ENCODE measurements at places on chromosomes 16 and 17. TPM values are rescaled to one million over a fixed set of nuclear protein-coding genes. Genes with fewer than 3 reads are reported as not detected.
A peak's percentile ranks its signal among the peaks of the same experiment; 100 is the strongest.

GRCh38 chr17:43745541-43745940, 13.1 kb downstream of the SOST start:
- no peak for DNase-seq

DNA sequence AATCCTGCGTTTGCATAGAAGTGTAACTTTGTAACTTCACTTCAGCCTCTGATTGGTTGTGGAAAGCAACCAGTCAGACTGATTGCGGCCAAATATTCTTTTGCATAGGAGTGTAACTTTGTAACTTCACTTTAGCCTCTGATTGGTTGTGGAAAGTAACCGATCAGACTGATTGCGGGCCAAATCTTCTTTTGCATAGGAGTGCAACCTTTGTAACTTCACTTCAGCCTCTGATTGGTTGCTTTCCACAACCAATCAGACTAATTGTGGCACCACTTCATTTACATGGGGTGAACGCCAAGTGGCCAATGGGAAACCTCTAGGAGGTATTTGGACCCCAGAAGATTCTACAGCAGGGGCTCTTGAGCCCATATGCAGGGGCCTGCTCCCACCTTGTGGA, 1.8 kb upstream of the TMEM98 start:
- DNase-seq: no peak

DNA sequence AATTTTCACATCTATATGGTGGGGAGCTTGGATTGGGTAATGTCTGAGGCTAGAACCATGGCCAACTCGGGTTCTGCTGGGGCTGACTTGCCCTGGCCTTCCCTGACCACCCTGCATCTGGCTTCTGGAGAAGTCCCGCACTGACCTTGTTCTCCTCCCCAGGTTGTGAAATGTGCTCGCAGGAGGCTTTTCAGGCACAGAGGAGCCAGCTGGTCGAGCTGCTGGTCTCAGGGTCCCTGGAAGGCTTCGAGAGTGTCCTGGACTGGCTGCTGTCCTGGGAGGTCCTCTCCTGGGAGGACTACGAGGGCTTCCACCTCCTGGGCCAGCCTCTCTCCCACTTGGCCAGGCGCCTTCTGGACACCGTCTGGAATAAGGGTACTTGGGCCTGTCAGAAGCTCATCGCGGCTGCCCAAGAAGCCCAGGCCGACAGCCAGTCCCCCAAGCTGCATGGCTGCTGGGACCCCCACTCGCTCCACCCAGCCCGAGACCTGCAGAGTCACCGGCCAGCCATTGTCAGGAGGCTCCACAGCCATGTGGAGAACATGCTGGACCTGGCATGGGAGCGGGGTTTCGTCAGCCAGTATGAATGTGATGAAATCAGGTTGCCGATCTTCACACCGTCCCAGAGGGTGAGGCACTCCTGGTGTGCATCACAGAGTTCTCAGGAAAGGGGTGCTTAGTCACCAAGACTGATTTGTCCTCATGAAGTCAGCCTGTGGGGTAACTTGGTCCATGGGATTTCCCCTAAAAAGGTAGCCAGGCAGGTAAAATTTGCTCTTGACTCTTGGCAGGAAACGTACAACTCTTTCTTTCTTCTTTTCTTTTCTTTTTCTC, 6.1 kb downstream of the NOD2 start:
- DNase-seq: no peak

Gene ARL5C
- 0.54 TPM for total RNA-seq

Gene PARD6A
- 10.0 TPM for total RNA-seq

DNA sequence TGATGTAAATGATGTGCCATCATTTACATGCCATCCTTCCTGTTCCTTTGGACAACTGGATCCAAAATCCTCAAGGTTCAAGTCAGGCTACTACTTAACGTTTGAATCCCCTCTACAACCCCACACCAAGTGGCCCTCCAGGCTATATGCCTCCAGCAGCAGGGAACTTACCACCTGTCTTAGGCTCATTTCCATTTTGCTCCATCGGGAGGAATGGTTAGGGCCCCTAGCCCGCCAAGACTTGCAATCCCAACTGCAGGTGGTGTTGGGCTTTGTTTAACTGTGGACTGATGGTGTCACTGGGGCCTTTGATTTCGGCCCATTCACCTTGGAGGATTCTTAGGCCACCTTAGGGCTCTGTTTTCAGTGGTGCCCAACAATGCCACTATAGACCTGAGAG, 9.7 kb downstream of the HNF1B start:
- no peak for DNase-seq

Gene SEZ6
- total RNA-seq: under 0.01 TPM

DNA sequence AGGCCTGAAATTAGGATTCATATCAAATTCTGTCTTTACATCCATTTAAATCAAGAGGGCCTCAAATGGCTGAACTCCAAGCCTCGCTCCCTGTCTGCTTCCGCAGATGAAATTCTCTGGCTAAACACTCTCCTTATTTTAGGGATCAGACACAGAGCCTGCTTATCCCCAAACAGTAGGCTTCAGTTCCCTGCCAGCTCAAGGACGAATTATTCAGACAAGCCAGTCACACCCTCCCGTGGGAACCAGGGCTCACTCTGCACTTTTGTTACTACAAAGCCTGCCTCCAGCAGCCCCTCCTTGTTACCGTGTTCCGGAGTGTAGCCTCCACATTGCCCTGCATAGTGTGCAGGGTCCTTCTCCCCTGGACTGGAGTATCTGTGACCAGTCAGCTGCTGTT, 46.6 kb upstream of the LCMT1 start:
- no peak for DNase-seq

Gene PMM2
- total RNA-seq: 8.9 TPM

DNA sequence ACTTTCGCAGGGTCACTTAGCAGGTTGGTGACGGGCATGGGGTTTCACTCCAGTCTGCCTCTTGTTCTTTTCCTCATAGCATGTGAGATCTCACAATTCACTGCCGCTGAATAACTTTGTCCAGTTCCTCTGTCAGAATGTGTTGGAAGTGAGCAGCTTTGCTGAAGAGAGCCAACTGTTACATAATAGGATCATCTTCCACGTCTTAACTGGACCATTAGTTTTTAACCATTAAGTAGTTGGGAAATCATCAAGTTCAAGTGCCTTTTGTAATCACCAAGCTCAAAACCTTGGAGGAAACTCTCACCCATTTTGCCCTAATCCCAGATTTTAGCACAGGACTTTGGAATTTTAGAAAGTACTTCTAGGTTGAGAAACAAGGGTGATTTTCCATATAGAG, 290.6 kb downstream of the WWOX start:
- no peak for DNase-seq

DNA sequence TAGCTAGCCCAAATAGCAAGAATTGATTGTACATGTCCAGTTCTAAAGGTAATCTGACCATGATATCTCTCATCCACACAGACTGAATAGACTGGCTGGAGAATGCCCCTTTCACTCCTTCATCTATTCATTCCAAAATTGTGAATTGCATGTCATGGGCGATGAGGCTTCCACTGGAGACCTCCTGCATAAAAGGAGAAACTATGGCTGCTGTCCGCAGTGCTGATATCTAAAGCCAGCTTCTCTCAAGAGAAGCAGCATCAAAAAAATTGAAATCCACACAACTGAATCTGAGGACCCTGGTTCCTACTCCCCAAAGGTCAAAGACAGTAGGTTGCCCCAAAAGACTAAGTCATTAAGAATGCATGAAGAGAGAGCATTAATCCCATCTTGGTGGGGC, 7.9 kb upstream of the SCNN1G start:
- DNase-seq: no peak

Gene XYLT1
- total RNA-seq: 71.9 TPM

DNA sequence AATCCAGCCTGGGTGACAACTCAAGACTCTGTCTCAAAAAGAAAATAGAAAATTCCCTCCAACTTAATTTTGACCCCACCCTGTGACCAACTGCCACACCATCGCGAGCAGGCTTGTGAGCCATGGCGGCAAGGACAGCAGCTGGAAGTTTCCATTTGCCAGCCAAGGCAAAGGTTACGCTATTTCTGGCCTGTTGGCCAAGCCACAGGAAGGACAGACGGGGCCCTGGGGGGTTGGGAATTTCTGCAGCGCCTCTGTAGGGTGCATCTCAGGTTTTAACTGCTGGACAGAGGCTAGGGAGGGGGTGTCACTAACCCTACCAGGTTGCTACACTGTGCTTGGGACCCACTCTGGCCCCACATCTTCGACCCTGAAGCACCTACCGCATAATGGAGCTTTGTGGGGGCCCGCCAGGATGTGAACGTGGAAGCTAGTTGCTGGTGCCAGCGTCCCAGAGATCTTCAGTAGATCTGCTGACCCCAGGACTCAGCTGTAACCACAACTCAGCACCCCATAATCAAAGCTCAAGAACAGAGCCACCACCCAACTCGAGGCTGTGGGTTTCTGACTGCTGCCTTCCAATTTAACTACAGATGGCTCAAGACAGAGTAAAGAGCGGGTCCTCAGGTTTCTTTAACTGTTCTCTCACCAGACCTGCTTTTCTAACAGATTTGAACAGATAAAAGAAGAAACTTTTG, 10.9 kb downstream of the KIFC3 start:
- DNase-seq: no peak

GRCh38 chr17:39251997-39252396, 26.3 kb upstream of the STAC2 start:
- DNase-seq: no peak

GRCh38 chr17:17944743-17945142, 27.5 kb downstream of the TOM1L2 start:
- no peak for DNase-seq

- DNase-seq: no peak
Measured at GRCh38 chr16:14098081-14098480, 27.0 kb downstream of the MRTFB start.

DNA sequence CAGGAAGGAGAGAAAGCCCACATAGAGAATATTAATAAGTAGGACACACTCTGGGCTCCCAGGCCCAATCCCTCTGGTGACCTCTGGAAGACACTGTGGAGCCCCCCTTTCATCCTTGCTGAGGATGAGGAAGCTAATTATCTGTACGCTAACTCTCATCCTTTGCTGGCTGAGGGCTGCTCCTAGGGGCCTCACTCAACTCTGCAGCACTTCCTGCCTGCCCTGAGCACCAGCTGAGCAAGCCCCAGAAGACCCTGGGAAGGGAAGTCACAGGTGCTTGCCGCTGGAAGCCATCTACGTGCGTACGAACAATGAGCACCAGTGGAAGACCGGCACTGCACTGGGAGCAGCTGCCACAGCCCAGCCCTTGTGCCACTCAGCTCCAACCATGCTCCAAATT, 145.8 kb upstream of the CDH5 start:
- DNase-seq: peak; percentile 42

DNA sequence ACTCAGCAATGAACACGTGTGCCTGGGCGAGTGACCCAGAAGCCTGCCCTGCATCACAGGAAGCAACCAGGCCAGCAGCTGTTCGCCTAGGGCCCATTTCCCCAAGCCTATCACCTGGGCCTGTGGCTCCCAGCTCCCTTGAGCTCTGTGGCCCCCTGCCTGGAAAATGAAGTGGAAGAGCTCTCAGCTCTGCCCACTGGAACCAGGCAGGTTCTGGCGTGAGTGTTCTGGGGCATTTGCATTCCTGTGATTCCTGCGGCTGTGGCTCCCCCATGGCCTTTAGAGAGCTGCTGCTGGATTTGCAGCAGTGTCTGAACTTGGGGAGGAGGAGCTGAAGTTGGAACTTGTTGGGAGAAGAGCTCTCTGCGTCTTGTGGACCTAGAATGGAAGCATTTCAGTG, 22.8 kb downstream of the PGS1 start:
- no peak for DNase-seq

DNA sequence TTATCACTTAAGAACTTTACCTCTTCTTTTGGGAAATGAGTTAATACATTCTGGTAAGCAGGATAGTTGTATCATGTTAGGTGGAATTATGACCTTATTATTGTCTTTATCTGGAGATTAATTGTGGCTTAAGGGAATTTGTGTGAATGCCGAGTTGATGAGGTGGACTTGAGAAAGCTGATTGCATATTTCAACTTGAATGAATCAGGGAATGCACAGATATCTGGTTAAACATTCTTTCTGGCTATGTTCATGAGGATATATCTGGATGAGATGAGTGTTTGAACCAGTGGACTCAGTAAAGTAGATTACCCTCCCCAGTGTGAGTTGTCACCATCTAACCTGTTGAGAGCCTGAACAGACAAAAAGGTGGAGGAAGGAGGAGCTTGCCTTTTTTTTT, 326.1 kb upstream of the GOT2 start:
- no peak for DNase-seq

- no peak for DNase-seq
Measured at GRCh38 chr17:41284043-41284442, 8.5 kb downstream of the KRTAP9-7 start.

GRCh38 chr17:21183468-21183867, 30.5 kb downstream of the TMEM11 start:
- no peak for DNase-seq

DNA sequence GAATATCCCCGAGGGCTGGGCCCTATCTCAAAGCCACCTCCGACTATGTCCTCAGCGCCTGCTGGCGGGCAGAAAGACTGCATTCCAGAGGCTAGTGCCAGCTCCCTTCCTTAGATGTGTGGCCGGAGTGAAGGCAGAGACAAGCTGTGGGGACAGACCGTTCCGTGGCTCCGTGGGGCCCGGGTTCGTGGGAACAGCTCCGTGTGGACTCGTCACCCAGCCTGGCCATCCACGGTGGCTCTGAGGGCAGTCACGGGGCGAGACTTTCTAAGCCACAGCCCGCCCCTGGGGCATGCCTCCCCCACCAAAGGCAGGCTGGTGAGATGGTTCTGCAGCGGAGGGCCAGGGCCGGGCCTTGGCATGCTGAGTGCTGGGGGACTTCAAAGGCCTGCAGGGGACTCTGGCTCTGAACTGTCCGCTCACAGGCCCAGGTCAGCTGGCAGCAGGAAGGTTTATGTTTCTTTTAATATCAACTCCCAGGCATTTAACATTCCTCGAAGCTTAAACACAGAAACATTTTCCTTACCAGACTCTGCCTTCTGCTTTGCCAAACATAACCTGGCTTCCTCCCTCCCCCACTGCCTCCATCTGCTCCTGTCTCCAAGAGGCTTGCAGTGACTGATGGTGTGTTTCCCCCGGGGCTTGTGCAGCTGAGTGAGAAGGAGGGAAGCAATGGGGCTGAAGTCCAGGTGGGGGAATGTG, 50.4 kb downstream of the TIMM22 start:
- DNase-seq: no peak

GRCh38 chr17:19369846-19370492, 7.4 kb upstream of the B9D1 start:
- DNase-seq: peak; percentile 43

- no peak for DNase-seq
Measured at GRCh38 chr16:74829637-74830036, 55.0 kb upstream of the FA2H start.

Gene SLFN13
- total RNA-seq: 11.6 TPM

Gene ZFP90
- total RNA-seq: 29.1 TPM

GRCh38 chr17:57553991-57554825, 190.9 kb downstream of the CCDC182 start:
- peak; percentile 72 for DNase-seq
